Hepatic stellate cell (primary cell): ENCODE measurements at places on chromosomes 2 and 18.

GRCh38 chr2:174630107-174630506, 32.5 kb upstream of the WIPF1 start:
- no peak for DNase-seq

DNA sequence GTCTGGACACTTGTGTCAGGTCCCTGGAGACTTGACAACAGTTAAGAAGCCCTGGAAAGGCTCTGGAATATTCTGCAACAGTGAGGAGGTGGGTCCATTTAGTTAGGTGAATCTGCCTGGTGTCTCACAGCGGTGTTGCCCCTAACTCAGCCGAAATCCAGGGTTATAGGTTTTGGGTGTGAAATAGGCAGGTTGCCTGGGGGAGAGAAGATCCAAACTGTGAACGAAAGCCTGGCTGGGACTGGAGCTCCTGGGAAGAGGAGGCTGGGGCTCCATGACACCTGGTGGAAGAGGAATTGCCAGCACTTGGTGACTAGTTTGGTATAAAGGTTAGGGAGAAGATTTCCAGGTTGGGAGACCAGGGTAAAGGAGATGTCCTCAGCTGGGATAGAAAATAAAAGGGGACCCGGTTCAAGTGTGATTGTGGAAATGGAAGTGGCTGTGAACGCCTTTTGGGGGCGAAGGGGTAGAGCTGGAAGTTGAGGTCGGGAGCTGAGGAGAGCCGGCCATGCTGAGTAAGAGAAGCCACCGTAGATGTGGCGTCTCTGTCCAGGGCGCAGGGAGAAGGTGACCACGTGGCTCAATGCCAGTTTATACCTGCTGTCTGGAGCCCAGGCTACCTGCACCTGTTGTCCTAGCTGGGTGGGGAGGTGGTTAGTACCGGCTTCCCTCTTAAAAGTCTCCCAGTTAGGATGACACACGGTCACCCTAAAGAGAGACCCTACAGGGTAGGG, 3.0 kb upstream of the GAREM2 start:
- no peak for DNase-seq

- no peak for DNase-seq
Observed at GRCh38 chr2:43387092-43388062, 161.0 kb upstream of the ZFP36L2 start.

- DNase-seq = no peak
Observed at GRCh38 chr2:237760506-237761502, 37.8 kb upstream of the RBM44 start.

GRCh38 chr2:119901013-119901412, 111.9 kb upstream of the EPB41L5 start:
- no peak for DNase-seq

- no peak for DNase-seq
Observed at GRCh38 chr2:179031731-179032408, 18.1 kb downstream of the CCDC141 start.

- DNase-seq = no peak
Observed at GRCh38 chr2:239397931-239398471, 2.8 kb downstream of the HDAC4 start.

GRCh38 chr2:238104691-238105371, 4.7 kb downstream of the ESPNL start:
- DNase-seq = no peak

DNA sequence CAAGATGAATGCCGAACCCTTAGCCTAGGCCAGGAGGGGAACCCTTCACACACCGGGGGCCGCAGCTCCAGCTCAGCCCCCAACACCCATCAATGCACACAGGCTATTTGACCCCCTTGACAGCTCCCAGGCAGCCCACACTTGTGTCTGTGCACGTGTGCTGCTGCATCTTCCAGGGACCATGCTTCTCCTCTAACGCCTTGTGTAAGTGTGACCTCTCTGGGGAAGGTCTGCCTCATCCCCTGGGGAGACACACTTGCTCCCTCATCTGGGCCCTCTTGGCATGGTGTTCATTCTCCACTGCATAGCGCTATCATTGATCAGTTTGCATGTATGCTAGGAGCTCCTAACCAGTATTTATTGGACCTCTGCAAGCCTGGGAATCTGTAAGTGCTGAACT, 120.0 kb upstream of the FHL2 start:
- no peak for DNase-seq

GRCh38 chr2:107436281-107436680, 390.4 kb upstream of the RGPD4 start:
- DNase-seq = no peak

- no peak for DNase-seq
Observed at GRCh38 chr2:20188851-20189250, 36.1 kb downstream of the SDC1 start.

GRCh38 chr2:220466251-220466691, 838.8 kb downstream of the SLC4A3 start:
- no peak for DNase-seq

GRCh38 chr2:26462511-26463243, 15.2 kb downstream of the OTOF start:
- peak; percentile 72 for DNase-seq

- DNase-seq = no peak
Observed at GRCh38 chr2:191430476-191430875, 185.3 kb downstream of the MYO1B start.

- no peak for DNase-seq
Observed at GRCh38 chr2:19883486-19883885, 18.3 kb downstream of the TTC32 start.

- DNase-seq = peak; percentile 86
Observed at GRCh38 chr18:3447895-3448837, 1.8 kb upstream of the TGIF1 start.

- peak; percentile 2 for DNase-seq
Observed at GRCh38 chr18:51235009-51235789, 37.7 kb upstream of the MEX3C start.

DNA sequence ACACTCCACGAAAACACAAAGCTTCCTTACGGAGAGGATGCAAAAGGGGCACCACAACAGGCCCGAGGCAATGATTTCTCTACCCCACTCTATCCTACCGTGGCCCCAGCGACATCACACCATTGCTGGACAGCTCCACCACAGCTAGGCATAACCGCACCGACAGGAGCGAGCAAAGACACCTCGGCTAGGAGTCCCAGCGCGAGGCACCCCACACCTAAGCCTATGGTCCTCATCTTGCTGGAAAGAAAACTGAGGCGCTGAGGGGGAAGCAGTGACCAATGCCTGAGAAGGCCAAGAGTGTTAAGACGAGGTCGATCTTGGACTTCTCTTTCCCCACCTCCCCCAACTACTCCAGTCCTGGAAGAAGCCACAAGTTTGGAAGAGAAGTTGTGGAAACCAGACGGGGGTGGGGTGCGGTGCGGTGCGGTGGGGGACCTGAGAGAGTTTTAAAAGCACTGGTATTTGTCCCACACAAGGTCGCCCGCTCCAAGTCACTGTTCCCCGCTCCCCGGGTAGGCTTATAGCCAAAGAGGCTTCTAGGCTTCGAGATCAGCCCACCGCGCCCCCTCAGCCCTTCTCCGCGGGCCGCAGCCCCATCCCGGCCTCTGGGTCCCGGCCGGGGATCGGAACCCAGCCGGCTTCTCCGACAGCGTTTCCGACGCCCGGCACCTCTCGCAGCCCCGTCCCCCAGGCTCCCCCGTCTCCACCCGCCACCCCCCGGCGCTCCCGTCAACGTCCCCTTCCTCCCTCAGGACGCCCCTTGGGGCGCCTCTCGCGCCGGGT, 766 bp downstream of the PDE6D start:
- DNase-seq = no peak

DNA sequence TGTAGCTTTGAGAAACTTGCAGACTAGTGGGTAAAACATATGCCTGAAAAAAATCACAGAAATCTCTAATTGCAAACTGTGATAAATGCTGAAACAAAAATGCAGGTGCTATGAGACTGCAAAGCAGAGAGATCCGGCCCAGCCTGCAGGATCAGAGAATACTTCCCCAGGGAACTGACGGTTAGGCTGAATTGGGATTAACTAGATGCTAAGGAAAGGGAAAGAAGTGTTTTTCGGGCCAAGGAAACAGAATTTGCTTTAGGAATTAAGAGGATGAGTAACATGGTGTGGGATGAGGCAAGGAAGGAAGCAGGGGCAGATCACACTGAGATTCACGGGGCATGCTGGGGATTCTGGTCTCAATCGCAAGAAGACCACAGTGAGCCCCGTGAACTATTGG, 71.5 kb downstream of the OSBPL6 start:
- no peak for DNase-seq

GRCh38 chr2:99171377-99172140, 9.3 kb downstream of the MITD1 start:
- no peak for DNase-seq

DNA sequence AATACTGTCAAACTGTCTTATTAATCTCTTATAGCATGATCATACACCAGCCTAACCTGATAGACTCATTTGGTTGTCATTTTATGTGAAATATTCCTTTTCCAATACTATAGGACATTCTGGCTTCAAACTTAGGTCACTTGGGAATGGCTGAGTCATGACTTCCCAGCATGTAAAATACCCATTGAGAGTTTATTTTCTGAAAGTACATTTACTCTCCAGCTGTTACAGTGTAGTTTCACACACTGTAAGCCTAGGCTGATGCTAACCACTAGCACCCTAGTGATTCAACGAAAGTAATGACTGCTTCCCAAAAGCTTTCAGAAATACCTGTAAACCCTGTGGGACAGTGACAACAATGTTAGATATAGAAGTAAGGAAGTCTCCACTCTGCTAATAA, 93.8 kb downstream of the FIGN start:
- peak; percentile 8 for DNase-seq

GRCh38 chr2:5315041-5315440, 377.1 kb upstream of the SOX11 start:
- no peak for DNase-seq

GRCh38 chr2:74632939-74633312, 15.2 kb downstream of the M1AP start:
- no peak for DNase-seq

- DNase-seq = no peak
Observed at GRCh38 chr2:241750076-241750840, 15.8 kb downstream of the D2HGDH start.

- no peak for DNase-seq
Observed at GRCh38 chr18:47701134-47701533, 229.3 kb downstream of the SMAD2 start.

- DNase-seq = no peak
Observed at GRCh38 chr2:134391751-134392160, 137.9 kb downstream of the MGAT5 start.

- DNase-seq = no peak
Observed at GRCh38 chr18:79904357-79905147, 46.9 kb downstream of the SLC66A2 start.

DNA sequence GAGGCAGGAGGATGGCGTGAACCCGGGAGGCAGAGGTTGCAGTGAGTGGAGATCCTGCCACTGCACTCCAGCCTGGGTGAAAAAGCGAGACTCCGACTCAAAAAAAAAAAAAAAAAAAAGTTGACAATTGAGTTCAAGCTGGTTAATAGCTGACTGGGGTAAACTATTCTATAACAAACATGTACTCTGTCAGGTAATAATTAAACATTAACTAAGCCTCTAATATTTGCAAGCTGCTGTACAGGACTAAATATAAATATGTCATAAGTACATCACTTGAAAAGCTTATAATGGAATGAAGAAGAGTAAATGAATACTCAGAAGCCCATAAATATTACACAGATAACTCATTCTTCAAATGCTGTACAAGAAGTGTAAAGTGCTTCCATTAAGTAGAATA, 190.4 kb upstream of the CRIM1 start:
- DNase-seq = no peak

- DNase-seq = peak; percentile 9
Observed at GRCh38 chr2:232230560-232230959, 148.0 kb upstream of the ALPP start.

DNA sequence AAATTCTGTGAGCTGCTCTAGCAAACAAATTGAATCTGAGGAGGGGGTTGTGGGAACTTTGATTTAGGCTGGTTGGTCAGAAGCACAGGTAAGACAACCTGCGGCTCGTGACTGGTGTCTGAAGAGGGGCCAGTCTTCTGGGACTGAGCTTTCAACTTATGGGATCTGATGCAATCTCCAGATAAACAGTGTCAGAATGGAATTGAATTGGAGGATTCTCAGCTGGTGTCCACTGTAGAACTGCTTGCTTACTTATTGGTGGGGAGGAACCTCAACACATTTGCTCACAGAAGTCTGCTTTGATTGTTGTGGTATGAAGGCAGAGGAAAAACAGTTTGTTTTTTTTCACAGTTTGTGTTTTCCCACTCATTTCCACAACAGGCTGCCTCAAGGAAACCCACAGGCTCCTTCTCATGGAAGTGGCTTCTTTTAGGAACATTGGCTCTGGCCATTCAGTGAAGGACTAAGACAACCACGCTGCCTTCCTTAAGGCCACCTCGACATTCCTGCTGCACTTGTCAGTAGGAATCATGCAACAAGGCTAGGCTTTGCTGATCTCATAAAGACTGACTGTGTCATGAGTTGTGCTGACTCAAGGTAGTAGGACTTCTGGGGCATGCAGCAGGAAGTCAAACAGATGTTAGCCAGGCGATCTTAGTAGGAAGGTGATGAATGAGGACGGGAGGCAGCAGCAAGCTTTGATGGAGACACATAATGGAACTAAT, 104.7 kb downstream of the TSN start:
- peak; percentile 68 for DNase-seq

DNA sequence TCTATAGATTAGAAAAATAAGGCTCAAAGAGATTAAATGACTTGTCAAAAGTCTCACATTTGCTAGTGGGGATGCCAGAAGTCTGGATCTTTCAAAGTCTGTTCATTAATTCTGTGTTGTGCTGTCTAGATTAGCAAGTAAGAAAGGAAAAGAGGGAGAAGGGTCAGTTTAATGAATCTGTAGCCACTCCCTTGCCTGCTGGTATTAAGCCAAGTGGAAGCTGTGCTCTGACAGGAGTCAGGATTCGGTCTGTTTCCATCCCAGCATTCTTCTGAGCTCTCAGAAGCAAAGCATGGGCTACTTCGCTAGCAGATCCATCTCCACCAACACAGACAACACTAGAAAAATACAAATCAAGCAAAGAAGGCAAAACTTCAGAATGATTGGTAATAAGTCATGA, 98.5 kb downstream of the CERKL start:
- DNase-seq = no peak

DNA sequence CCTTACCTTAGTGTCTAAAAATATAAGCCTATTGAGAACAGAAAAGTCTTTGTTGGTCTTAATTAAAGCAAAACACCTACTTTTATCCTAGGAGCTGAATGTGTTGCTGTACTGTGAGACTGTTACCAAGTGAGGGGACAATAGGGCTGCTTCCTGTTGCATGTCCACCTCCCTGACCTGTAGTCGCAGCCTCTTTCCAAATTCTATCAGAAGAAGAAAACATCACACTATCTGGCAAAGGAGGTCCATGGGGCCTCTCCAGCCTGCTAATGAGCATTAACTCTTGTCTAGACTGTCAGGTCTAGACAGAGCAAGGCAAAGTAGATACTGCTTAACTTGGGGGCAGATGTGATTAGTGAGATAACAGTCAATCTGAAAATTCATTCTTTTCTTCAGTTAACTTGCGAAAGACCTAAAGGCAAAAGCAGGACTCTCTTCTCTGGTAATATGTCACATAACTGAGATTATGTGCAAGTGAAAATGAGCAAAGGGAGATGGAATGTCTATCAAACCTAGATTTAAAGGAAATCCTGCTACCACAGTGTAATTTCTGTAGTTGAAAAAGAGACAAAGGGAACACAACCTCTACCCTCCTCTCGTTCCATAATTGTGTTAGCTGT, 66.9 kb downstream of the CDH20 start:
- no peak for DNase-seq

GRCh38 chr2:145169285-145169684, 649.4 kb upstream of the ZEB2 start:
- DNase-seq = no peak

- peak; percentile 76 for DNase-seq
Observed at GRCh38 chr2:202831242-202832220, 40.0 kb downstream of the ICA1L start.
